ENCODE measurements at places on chromosomes 7 and 10.

DNA sequence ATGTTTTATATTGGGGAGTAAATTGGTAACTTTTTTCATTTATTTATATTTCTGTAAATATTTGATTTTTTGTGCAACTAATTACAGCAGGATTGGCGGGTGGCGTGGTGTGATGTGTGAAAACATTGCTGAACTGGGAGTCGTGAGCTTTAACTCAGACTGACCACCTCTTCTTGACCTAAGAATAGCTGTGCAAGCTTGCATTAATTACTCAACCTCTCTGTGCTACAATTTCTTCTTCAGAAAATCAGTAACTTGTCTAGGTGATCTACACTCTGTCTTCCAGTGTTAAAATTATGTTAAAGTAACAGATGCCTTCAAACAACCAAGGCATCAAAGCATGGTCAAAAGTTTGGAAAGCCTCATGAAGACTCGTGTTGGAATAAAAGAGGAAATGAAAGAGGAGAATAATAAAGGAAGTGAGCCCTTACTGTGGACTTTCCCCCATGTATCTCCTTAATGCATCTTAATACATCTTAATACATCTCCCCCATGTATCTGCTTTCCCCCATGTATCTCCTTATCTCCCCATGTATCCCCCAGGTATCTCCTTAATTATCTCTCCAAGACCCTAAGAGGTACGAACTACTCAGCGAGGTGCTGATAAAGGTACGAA lies 71.2 kb downstream of the SVIL start:
- DNase-seq, result no peak

DNA sequence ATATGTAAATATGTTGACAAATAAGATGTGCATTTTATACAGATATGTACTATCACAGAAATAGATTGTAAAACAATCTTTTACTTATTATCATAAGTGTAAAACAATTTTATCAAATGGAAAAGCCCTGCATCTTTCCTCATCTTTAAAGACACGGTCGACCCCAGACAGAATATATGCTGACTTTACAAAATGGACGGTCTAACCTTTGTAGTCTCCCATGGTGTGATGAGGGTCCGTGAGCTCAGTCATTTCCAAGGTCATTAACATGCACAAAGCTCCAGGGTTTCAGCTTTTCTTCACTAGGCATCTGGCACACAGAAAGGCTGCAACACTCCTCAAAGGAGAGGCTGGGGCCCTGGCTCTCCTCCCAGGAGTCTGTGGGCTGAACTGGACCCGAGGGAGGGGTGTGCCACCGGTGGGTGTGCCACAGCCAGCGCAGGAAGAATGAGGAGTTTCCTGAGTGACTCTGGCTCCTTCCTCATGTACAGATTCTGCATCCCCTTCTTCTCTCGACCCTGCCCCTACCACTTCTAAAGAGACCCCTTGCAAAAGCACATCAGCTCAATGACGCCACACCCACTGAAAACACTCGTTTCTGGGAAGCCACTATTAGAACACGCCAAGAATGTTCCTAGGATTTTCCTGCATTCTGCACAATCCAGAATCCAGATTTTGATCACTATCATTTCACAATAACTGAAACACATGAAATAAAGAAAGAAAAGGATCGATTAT lies 26.2 kb upstream of the ABLIM1 start:
- DNase-seq, result no peak

DNA sequence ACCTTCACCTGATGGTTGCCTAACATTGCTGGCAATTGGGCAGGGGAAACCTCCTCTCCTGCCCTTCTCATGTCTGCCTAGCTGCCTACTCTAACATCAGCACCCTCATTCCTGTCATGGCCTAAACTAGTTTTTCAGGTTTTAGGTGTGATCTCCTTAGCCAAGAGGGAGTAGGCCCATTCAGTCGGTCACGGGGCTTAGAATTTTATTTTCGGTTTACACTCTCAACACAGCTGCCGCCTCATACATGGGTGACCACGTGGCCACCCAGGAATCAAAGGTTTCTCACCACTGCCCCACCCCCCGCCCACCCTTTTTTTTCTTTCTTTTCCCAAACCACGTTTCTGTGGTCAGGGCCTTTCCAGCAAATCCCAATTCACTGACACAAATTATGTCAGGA lies 97.2 kb downstream of the RALA start:
- no peak for DNase-seq

- no peak for DNase-seq
Observed at GRCh38 chr10:78197628-78198272, 164.1 kb downstream of the RPS24 start.

All from NCI-H146 (cell line).